Activated effector memory CD4-positive, alpha-beta T cell treated with Interleukin-2 at 50 U/mL for 16 hours (primary cell): ENCODE measurements at places on chromosomes 4 and X.

- no peak for DNase-seq
Observed at GRCh38 chrX:340121-340520, 21.5 kb upstream of the GTPBP6 start.

DNA sequence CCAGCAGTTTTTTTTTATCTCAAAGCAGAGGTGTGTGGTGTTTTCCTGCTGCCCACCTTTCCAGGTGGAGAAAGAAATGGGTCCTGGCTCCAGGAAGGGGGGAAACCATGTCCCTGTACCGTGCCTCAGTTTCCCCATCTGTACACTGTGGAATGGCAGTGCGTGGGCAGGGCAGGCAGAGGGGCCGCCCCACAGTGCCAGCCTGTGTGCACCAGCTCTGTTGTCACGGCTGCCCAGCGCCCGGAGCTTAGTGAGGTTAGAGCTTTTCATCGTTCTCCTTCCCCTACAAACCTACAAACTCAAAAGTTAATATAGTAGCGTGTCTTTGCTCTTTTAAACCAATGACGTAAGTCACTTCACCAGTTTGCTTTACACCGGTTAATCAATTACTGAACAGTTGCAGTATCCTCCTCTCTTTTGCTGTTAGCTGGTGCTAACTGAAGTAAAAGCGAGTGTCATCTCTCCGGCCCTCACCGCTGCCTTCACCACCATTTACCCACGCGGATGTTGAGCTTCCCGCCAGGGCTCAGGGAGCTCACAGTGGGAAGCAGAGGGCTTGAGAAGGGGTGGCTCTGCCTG lies 114.8 kb upstream of the ADRA2C start:
- DNase-seq, result no peak

DNA sequence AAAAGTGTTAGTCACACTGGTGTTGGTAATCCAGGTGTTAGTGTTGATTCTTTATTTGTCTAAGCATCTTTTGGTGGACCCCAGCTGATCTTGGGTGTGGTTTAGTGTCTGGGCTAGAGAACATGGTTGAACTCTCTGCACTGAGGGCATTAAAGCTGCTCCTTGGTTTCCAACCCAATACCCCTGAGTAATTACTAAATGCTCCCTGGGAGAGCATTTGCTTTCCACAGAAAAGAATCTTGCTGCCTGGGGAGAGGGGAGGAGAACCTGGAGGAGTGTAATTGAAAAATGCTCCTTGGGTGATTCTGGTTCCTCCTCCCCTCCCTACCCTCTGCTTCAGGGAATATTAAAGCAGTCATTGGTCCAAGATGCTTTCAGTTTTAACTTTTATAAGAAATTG lies 3.1 kb downstream of the GUCY1B1 start:
- no peak for DNase-seq

DNA sequence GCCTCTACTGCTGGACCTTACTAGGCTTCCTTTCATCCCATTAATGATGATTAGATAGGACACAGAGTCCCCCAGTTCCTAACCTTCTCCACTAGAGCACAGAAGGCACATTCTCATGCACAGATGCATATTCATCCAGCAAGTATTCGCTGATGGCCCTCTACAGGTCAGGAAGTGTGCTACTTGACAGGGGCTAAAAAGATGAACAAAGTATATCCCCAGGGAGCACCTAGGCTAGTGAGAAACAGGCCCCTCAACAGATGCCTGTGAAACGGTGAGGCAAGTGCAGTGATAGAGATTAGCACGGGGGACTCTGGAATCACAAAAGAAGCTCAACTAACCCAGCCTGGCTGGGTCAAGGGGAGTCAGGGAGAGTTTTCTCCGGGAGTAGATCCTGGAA lies 95.8 kb downstream of the MGST2 start:
- no peak for DNase-seq

- peak; percentile 19 for DNase-seq
Observed at GRCh38 chrX:153539171-153539978, 21.9 kb downstream of the ATP2B3 start.

GRCh38 chrX:29241809-29242208 lies 654.6 kb downstream of the IL1RAPL1 start:
- DNase-seq, result no peak

- no peak for DNase-seq
Observed at GRCh38 chrX:71909956-71910355, 689 bp upstream of the NHSL2 start.

DNA sequence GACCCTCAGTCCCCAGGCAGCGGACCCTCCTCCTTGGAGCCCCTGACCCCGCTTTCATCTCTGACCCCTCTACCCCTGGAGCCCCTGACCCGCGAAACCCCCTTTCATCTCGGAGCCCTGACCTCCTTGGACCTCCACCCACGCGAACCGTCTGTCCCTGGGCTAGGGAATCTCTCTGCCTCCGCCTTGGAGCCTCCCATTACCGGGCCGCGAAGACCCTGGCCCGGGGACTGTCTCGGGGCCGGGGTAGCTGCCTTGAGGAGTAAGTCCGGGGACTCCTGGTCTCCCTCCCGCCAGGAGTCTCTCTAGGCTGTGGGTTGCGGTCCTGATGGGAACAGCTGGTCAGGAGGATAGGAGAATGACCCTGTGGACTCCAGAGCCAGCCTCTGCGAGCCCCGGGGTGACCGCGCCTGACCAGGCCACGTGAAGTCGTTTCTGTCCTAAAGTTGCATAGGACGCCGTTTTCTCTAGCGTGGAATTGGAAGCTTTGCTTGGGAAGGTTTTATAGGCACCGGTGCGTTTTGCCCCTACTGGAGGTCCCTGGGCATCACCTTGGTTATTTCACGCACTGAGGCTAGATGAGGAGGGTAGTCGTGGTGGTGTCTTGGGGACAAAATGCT lies 824 bp downstream of the TBC1D14 start:
- DNase-seq, result no peak

DNA sequence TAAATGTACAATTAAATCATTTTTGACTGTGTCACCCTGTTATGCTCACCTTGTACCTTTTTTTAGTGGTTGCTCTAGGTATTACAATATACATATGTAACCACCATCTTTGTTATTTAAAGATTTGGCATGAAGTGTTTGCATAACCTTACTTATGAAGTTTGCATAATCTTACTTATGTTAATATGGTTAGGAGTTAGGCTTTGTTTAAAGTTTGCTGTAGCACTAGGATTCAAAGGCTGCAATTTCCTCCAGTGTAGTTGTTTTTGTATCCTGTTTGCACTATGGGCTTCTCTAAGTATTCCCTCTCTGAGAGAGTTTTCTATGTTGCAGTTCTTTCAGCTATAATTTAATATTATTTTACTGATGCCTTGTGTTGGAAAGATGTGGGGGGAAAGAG lies 15.0 kb upstream of the GSPT2 start:
- DNase-seq, result no peak

DNA sequence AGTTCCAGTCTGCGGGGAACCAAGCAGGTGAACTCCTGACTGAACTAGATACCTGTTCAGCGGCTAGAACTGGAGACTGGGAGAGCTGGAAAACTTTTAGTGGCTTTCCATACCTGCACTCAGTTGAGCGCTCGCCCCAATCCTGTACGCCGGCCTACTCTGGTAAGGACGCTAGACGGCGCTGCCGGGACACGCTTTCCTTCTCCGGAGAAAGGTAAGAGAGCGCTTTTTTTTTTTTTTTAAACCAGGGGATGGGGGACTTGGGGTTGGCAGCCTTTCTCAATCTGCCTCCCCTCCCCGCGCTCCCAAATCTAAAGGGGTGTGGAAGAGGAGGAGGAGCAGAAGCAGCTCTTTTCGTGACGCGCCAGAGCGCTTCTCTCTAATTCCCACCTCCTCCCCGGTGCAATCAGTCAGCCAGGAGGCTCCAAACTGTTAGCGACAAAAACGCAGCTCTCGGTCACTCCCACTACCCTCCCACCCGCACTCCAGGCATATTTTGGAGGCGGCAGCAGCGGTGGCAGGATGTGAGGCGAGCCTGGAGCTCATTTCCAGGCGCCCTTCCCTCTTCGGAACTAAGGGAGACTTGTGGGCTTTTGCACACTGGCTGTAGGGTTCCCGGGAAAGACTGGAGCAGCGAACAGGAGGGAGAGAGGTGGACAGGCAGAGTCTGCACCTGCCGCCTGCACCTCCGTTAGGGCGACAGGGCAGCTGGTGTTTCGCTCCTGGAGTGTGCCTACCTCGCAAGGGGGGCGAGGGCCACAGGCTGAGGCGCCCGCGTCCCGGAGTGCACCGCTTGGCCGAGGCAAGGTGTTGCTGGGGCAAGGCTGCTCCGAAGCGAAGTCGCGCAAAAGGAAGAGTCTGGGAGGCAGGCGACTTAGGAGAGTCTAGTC lies at the start of gene IL1RAPL2:
Gene IL1RAPL2 (plus strand): TSS at position 409 of the 890 bp plus-strand sequence.
- DNase-seq, result no peak

DNA sequence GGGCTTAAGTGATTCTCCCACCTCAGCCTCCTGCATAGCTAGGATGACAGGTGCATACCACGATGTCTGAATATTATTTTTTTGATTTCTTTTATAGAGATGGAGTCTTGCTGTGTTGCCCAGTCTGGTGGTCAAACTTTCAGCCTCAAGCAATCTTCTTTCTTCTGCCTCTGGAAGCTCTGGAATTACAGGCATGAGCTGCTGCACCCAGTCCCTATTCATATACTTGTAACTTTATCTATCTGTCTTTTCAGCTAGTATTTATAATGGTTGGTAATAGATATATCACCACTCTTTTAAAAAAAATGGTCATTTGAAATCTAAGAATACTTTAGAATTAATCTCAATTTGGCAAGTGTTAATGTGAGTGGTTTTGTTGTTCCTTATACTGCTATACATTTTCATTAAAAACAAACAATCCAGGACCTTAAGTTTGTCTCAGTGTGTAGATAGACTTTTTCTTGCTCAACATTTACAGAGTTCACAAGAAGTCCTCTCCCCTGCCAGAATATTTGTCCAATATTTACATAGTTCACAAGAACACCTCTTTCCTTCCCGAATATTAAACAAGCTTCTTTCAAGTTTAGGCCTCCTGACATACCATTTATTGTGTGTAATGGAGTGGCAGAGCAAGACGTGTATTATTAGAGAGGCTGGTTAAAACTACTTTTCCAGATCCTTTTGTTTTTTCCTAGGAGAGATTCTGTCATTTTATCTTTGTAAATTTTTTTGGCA lies 1197.4 kb upstream of the ADGRL3 start:
- DNase-seq, result no peak

- no peak for DNase-seq
Observed at GRCh38 chrX:103092942-103093341, at the start of gene NXF3. NXF3 (minus strand) TSS chrX:103093143; CDS start chrX:103093023, 120 bp downstream.

DNA sequence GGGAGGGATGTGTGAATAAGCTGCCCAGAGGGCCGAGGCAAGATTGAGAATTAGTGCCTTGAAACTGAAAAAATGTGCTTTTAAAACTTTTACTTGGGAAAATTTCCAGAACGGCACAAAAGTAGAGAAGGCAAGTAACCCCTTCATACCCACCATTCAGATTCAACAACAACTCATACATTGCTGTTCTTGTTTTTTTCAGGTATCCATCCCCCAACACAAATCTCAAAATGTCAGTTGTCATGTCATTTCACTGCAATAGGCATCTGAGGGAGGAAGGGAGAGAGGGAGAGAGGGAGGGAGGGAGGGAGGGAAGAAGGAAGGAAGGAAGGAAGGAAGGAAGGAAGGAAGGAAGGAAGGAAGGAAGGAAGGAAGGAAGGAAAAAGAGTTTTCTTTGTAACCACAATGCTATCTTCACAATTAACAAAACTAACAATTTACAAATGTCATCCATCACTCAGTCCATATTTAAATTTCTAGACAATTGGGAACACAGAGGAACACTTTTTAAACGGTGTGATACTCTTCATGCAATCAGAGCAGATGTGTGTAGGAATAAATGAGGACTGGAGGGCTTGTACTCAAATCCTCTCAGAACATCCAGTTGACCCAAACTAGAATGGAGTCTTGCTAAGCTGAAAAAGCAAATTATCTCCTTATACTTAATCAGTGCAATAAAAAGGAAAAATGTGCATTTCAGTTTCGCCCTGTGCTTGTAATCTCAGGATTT lies 54.8 kb upstream of the ADGRG2 start:
- DNase-seq, result no peak

- no peak for DNase-seq
Observed at GRCh38 chr4:67054896-67055295, 490.4 kb downstream of the CENPC start.

- no peak for DNase-seq
Observed at GRCh38 chr4:52907510-52907909, 45.4 kb downstream of the RASL11B start.

DNA sequence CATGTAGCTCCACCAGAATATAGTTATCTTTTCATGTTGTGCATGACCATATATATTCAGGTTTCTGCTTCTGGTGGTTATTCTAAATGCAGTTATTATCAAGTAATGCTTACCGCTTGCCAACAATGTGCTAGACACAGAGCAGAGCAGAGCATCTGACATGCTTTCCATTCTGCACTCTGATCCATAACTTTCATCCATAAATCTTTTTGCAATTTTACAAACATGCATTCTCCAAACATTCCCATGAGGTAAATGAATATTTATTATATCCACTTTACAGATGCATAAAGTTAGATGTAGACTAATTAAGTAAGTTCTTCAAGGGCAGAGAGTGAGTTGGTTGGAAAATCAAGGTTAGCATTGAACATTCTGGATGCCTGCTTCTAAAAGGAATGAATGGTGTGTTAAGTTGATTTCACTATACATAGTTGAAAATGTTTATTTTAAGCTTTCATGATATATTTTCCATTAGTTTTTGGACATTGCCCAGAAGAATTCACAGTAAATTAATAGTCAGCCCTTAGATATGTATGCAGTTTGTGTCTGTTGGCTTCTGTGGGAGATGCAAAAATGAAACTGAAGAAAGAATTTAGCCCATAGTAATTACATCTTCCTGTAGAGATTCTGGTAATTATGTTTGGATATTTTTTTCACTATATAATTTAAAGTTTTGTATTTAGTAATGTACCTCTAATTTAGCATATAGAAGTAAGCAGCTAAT lies 867.8 kb downstream of the CCSER1 start:
- DNase-seq, result no peak

GRCh38 chr4:132982151-132982550 lies 166.9 kb upstream of the PCDH10 start:
- DNase-seq, result no peak

- DNase-seq, result peak; percentile 54
Observed at GRCh38 chr4:101346351-101347266, 717 bp downstream of the PPP3CA start.

DNA sequence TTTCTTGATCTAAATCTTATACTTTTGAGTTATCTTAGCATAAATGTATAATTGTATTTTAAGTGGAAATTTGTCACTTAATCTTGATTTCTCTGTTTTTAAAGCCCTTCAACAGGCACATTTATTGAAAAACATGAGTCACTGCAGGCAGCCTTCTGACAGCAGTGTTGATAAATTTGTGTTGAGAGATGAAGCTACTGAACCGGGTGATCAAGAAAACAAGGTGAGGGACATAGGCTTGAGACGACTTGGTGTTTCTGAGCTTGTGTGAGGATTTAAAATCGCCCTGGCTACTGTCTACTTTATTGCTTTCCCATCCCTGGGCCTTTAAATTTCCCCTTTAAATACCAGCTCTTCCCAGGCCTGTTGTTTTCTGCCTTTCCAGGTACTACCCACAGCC lies 55.7 kb downstream of the HTT start:
- no peak for DNase-seq

- DNase-seq, result no peak
Observed at GRCh38 chr4:94678896-94679295, 78.9 kb upstream of the BMPR1B start.

- no peak for DNase-seq
Observed at GRCh38 chrX:69182818-69183380, 17.6 kb upstream of the PJA1 start.

- DNase-seq, result no peak
Observed at GRCh38 chr4:84894621-84895020, 71.9 kb downstream of the WDFY3 start.

GRCh38 chr4:183830438-183830985 lies 74.6 kb upstream of the STOX2 start:
- DNase-seq, result no peak
